ENCODE measurements at places on chromosomes 16 and 17. TPM values are rescaled to one million over a fixed set of nuclear protein-coding genes. Genes with fewer than 3 reads are reported as not detected.

Gene RHBDF2
- 101 TPM for total RNA-seq

Gene CRYM
- 0.14 TPM for total RNA-seq

DNA sequence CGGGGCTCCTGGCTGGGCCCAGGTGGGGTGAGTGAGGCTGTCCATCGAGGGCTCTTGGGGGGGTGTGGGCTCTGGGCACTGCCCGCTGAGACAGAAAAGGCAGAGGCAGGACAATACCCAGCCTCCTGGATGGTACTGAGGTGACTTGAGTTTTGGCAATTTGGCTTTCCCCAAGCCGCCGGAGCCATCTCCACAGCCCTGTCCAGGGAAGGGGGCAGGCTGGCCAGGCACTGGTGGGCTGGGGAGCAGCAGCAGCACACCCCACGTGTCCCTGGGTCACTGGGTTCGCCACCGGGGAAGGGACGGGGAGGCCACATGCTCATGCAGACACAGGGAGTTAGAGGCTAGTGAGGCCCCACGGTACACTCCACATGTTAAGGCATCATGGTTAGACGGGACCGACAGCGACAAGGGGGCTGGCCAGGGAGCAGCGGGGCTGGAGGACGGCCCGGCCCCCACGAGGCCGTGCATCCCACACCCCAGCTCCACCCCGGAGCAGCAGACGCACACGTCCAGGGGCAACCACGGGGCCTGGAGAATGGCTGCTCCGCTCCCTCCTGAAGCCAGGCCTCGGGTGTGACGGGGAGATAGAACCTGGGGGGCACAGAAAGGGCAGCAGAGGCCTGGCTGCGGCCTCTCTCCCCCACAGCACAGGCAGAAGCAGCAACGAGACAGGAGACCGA, 3.0 kb downstream of the ARHGDIA start:
- no peak for DNase-seq

DNA sequence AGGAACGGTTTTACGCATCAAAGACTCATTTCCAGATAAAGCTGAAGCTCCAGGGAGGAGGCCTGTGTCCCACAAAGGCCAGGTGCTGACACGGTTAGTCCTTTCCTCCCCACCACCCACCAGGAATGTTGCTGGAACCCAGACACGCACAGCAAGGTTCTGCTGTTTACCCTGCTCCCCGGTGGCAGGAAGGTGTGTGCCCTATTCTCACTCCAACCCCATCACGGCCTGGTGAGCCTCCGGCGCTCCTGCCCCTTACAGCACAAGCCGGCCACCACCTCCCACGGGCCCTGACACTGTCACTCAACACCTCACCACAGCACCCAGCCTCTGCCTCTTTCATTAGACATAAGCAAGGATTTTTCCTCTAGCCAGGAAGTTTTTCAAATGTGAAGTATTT, 47.8 kb downstream of the ANKRD11 start:
- no peak for DNase-seq

Gene IGF2BP1
- 9.0 TPM for total RNA-seq

DNA sequence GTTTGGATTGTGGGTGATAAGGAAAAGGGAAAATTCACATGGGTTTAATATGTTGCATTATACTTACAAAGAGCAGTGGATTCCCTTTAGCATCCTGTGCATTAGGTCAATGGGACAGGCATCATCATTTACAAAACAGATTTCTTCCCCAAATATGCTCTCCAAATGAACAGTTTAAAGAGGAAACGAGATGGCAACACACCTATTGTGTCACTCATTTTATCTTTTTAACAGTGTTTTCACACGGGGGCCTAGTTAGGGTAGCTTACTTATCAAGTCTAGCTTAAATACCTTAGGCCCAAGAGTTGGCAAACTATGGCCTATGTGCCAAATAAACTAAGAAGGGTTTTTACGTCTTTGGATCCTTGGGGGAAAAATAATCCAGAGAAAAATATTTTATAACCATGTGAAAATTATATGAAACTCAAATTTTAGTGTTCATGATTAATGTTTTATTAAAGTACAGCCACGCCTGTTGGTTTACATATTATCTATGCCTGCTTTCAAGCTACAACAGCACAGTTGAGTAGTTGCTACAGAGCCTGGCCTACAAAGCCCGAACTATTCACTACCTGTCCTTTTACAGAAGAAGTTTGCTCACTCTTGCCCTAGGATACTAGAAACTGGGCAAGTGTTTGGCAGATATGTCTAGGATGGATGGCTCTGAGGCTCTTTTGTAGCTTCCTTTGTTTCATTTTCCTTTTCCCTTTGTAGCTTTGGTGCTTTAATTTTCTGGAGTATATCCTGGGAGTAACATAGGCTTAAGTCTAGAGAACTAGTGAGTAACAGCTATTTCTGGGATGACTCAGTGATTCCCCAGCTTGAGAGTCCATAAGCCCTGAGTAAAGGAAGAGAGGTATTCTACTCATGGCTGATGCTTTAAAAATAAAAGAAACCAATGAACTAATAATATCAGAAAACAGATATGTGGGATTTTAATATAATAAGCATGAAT, 12.4 kb downstream of the NUP93 start:
- peak; percentile 68 for DNase-seq

GRCh38 chr17:64936117-64936516, 16.8 kb upstream of the LRRC37A3 start:
- DNase-seq: no peak

GRCh38 chr16:56087626-56088025, 103.7 kb upstream of the GNAO1 start:
- no peak for DNase-seq

DNA sequence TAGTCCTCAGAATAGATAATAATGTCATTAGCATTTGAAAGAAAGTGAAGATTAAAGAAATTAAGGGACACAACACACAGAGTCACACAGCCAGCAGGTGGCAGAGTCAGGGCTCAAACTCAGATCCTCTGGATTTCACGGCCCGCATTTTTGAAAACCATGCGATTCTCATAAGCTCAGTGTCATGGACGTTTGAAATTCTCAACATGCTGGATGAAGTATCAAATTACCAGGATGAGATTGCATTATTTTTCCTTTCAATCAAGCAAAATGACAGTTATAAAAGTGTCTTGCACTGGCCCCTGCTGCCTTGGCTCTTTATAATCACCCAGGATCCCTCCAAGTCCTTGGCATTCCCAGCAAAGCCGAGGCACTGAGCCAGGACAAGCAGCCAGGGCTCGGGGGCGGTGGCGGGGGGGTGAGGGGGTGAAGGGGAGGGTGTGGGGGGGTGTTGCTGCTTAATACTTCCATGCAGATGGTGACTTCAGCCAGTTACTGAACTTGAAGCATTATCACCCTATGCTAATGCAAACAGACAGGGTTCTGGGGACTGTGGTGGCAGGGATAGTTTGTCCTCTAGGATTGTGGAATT, 6.6 kb upstream of the BMERB1 start:
- DNase-seq: no peak

Gene NAA60
- 23.9 TPM for total RNA-seq

- no peak for DNase-seq
Measured at GRCh38 chr17:62679866-62680377, 52.5 kb downstream of the MRC2 start.

Gene PRSS33
- not detected for total RNA-seq

DNA sequence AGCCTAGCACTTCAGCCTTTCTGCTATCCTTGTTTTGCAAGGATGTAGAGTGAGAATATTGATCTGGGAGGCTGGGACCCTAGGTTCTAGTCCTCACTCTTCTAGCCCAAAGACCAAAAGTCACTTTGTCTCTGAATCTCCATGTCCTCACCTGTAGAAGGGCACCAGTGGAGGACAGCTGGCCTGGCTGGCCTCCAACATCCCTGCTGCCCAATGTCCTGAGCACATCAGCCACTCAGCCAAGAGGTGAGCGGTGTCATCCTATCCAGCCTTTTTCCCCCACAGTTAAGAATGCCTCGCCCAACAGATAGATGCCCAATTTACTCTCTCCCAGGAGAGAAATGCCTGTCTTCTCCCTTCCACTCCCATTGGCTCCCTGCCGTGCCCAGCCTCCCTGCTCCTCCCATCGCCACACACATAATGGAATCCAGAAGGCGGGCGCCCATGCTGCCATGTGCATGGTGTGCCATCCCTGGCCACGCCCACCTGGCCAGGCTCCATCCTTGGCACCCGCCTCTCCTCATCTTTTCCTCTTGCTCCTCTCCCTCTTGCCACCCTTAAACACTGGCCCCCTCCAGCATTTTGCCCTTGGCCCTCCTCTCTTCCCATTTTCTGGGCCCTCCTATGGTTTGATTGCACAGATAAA, 157.3 kb upstream of the SDK2 start:
- no peak for DNase-seq

- no peak for DNase-seq
Measured at GRCh38 chr16:88787579-88788314, 2.7 kb upstream of the PIEZO1 start.

DNA sequence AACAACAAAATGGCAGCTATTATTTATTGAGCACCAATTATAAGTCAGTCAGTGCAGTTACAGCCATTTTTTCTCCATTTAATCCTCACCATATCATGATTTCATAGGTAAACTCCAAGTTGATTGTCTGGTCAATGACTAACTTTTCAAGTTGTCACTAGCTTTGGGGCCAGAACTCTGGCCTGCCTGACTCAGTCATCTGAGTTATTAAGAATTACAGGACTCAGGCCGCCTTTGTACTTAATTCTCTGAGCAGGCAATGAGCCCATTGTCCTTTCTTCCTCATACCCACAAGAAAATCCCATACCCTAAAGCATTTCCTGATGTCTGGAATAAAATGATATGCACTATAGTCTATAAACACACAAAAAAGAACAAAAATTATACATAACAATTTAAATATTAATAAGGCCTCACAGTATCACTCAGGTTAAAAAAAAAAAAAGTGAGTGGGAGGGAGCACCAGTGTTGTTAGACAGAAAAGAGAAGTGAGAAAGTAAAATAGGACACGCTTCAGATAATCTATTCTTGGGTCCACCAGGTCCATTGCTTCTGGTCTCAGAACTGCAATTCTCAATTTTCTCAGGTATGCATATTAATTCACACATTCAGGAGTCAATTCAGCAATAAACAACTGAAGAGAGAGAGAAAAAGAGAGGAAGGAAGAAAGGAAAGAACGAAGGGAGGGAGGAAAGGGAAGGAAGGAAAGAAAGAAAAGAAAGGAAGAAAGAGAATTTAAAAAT, 70.2 kb downstream of the SPAG9 start:
- DNase-seq: no peak

- DNase-seq: no peak
Measured at GRCh38 chr17:80106751-80107150, 5.4 kb downstream of the GAA start.

GRCh38 chr17:80047176-80047575, 10.7 kb downstream of the CCDC40 start:
- no peak for DNase-seq
